Activated T-helper 1 cell treated with anti-CD3 and anti-CD28 coated beads, Interleukin-12 subunit alpha, Interleukin-12 subunit beta, Interleukin-2, Interleukin-4 antibody, amounts not matched to agents 30 ng/mL and 10 ng/mL and 1 ng/mL, durations not matched to agents 14 hours and 24 hours and 36 hours (primary cell): ENCODE measurements at places on chromosomes 16 and 17.

GRCh38 chr17:2946144-2946543 lies 117.3 kb downstream of the OR1D5 start:
- H3K27ac ChIP-seq = no peak overlapping the region
- no peak overlapping the region for H3K4me3 ChIP-seq
- peaks cover 6% of the 10 kb centered on the region for H3K27me3 ChIP-seq
- H3K4me1 ChIP-seq = peaks cover 5% of the 10 kb centered on the region
- H3K36me3 ChIP-seq = no peaks in the 10 kb centered on the region
- DNase-seq = no peak

DNA sequence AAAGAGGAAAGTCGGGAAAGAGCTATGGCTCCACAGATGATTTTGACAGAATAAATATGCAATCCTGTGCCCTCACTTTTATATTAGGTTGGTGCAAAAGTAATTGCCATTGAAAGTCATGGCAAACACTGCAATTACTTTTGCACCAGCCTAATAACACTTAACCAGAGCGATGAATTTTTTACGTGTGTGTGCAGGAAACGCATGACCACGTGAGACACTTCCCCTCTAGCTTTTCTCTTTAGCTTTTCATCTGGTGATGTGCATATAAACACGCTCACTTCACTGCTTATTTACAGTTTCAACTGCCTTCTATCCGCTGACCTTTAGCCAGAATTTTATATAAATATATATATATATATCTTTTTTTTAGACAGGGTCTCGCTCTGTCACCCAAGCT lies 216.3 kb upstream of the PSMD7 start:
- DNase-seq = no peak
- H3K36me3 ChIP-seq = no peaks in the 10 kb centered on the region
- H3K4me3 ChIP-seq = no peak overlapping the region
- H3K4me1 ChIP-seq = no peaks in the 10 kb centered on the region
- no peak overlapping the region for H3K27ac ChIP-seq

- H3K27ac ChIP-seq = peak within 1 kb of the TSS; percentile 98
- peaks cover 6% of the 10 kb centered on the region for H3K27me3 ChIP-seq
- peak within 1 kb of the TSS; percentile 96 for H3K4me3 ChIP-seq
- DNase-seq = peak; percentile 92
These were observed at the start of gene FAM234A for GRCh38 chr16:234468-235305. FAM234A (plus strand) TSS chr16:234821; CDS start chr16:254414, 19,593 bp downstream.

- no peaks in the 10 kb centered on the region for H3K27me3 ChIP-seq
- peaks cover 7% of the 10 kb centered on the region for H3K4me1 ChIP-seq
- H3K36me3 ChIP-seq = no peaks in the 10 kb centered on the region
- DNase-seq = no peak
- no peak overlapping the region for H3K4me3 ChIP-seq
These were observed 8.9 kb upstream of the HDAC5 start for GRCh38 chr17:44132275-44132821.

DNA sequence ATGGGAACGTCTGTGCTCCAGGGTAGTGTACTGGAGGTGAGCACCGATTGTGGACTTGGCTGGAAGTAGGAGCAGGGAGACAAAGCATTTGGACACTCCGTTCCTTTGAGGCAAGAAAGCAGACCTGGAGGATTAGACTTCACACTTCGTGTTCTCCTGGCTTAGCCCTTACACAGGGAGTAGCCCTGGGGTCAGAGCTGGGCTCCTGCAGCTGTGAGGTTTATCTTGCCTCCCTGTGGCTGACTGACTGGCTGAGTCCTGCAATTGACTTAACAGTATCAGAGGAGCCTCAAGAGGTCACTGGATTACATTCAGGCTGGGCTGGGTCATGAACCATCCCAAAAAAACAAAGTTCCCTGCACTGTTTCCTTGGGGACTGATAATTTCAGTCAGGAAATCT lies 37.1 kb downstream of the MPRIP start:
- no peaks in the 10 kb centered on the region for H3K27me3 ChIP-seq
- peaks cover 17% of the 10 kb centered on the region for H3K4me1 ChIP-seq
- no peak overlapping the region for H3K4me3 ChIP-seq

GRCh38 chr16:25258861-25259179 lies 1.2 kb upstream of the ZKSCAN2 start:
- H3K4me3 ChIP-seq = peak overlapping the region; percentile 91
- H3K27ac ChIP-seq = peak overlapping the region; percentile 92
- H3K36me3 ChIP-seq = peaks cover 28% of the 10 kb centered on the region
- peaks cover 2% of the 10 kb centered on the region for H3K27me3 ChIP-seq

DNA sequence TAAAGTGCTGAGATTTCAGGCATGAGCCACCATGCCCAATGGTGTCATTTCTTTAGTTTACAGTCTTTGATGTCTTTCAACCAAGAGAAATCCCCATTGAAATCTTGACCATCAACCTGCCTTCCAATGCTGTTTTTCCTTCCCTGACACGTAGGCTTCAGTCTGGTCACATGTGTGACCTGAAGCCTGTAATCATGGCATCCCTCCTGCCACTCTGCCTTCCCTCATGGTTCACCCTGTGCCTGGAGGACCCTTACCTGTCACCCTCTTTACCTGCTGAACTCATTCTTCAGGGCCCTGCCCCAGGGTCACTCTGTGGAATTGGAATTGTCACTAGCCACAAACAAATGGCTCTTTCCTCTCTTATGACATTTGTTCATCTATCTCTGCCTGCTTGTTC lies 18.1 kb upstream of the ARHGAP23 start:
- peaks cover 2% of the 10 kb centered on the region for H3K27me3 ChIP-seq
- H3K27ac ChIP-seq = no peak overlapping the region
- no peak for DNase-seq
- no peaks in the 10 kb centered on the region for H3K4me1 ChIP-seq

DNA sequence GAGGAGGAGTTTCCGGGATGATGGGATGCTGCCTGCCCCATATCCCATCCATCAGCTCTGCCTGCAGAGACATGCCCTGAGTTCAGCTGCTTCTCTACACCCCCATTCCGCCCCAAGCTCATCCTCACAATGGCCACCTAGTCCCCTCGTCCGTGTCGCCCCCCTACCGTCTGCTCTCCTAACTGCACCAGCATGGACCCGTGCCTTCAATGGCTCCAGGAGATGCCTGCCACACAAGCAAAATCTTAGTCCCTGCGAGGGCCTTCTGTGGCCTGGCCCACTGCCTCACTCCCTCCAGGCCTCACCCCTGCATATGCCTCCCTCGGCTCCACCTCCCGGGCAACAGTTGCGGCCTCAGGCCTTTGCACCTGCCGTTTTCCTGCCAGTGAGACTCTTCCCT lies 1.8 kb upstream of the TELO2 start:
- no peak for DNase-seq
- peak overlapping the region; percentile 4 for H3K4me3 ChIP-seq
- H3K27ac ChIP-seq = no peak overlapping the region
- H3K27me3 ChIP-seq = no peaks in the 10 kb centered on the region
- H3K36me3 ChIP-seq = no peaks in the 10 kb centered on the region

- H3K36me3 ChIP-seq = peaks cover 3% of the 10 kb centered on the region
- peaks cover 21% of the 10 kb centered on the region for H3K27me3 ChIP-seq
- peak overlapping the region; percentile 5 for H3K4me3 ChIP-seq
- peaks cover 43% of the 10 kb centered on the region for H3K4me1 ChIP-seq
- no peak overlapping the region for H3K27ac ChIP-seq
- no peak for DNase-seq
These were observed 115.9 kb upstream of the TNRC6C start for GRCh38 chr17:77842528-77843147.

GRCh38 chr17:59485946-59486345 lies 79.5 kb upstream of the DHX40 start:
- peaks cover 25% of the 10 kb centered on the region for H3K27me3 ChIP-seq
- H3K4me1 ChIP-seq = peaks cover 7% of the 10 kb centered on the region
- no peak overlapping the region for H3K27ac ChIP-seq
- H3K4me3 ChIP-seq = no peak overlapping the region

GRCh38 chr17:74078363-74078941 lies 125.0 kb upstream of the RPL38 start:
- DNase-seq = no peak
- no peak overlapping the region for H3K4me3 ChIP-seq
- H3K27ac ChIP-seq = no peak overlapping the region
- no peaks in the 10 kb centered on the region for H3K4me1 ChIP-seq

GRCh38 chr16:938136-938535 lies 32.6 kb downstream of the LMF1 start:
- peaks cover 15% of the 10 kb centered on the region for H3K36me3 ChIP-seq
- no peaks in the 10 kb centered on the region for H3K27me3 ChIP-seq
- H3K27ac ChIP-seq = no peak overlapping the region
- no peak for DNase-seq
- no peaks in the 10 kb centered on the region for H3K4me1 ChIP-seq

GRCh38 chr17:78933959-78934568 lies 8.9 kb upstream of the TIMP2 start:
- DNase-seq = no peak
- no peak overlapping the region for H3K4me3 ChIP-seq
- peaks cover 4% of the 10 kb centered on the region for H3K4me1 ChIP-seq
- no peaks in the 10 kb centered on the region for H3K36me3 ChIP-seq
- H3K27me3 ChIP-seq = peaks cover 3% of the 10 kb centered on the region
- no peak overlapping the region for H3K27ac ChIP-seq

DNA sequence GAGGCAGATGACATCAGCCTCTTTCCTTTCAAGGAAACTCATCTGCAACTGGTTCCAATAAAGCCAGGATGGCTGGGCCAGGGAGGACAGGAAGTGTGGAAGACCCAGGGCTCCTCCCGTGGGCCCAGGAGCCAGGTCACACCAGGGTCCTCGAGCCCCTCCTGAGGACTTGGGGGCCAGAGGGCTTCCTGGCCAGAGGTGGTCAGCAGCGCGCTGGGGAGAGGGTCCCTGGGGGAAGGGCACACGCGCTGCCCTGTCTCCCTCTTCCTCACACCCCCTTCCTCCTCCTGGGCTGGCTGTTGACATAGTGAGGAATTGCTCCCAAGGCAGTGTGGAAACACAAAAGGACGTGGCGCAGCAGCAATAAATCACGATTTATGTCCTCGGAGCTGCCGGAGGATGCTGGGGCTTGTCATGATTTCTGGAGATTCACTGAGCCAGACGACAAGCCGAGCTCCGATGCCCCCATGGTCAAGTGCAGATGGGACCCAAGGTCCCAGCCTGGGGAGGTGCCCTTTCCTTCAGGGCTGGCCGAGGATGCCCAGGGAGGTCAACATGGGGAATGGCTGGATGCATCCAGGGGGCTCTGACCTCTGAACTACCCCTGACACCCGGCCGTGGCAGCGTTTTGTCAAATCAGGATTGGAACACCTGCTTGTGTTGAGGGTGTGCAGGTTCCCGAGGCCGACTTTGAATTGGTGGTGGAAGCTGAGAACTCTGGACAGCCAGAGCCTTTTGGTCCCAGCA lies 152.6 kb downstream of the IRF8 start:
- H3K27me3 ChIP-seq = peaks cover 21% of the 10 kb centered on the region
- no peaks in the 10 kb centered on the region for H3K36me3 ChIP-seq
- H3K4me1 ChIP-seq = no peaks in the 10 kb centered on the region
- no peak overlapping the region for H3K27ac ChIP-seq

DNA sequence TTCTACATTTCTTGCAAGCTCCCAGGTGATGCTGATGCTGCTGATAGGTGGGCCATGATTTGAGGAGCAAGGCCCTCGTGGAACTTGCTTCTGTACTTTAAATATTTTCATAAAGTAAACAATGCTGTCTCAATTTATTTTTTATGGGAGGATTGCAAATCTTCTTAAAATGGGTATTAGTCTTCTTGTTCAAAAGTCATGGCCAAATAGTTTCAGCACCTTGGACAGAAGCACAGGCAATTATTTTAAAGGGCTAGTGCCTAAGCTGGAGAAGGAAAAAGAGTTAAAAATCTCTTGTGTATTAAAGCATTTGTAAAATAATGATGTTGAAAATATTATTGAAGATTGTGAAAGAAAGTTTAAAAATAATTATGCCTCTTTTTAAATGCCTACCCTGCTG lies 50.5 kb downstream of the GPR139 start:
- no peak for DNase-seq
- no peaks in the 10 kb centered on the region for H3K27me3 ChIP-seq
- H3K4me3 ChIP-seq = no peak overlapping the region

DNA sequence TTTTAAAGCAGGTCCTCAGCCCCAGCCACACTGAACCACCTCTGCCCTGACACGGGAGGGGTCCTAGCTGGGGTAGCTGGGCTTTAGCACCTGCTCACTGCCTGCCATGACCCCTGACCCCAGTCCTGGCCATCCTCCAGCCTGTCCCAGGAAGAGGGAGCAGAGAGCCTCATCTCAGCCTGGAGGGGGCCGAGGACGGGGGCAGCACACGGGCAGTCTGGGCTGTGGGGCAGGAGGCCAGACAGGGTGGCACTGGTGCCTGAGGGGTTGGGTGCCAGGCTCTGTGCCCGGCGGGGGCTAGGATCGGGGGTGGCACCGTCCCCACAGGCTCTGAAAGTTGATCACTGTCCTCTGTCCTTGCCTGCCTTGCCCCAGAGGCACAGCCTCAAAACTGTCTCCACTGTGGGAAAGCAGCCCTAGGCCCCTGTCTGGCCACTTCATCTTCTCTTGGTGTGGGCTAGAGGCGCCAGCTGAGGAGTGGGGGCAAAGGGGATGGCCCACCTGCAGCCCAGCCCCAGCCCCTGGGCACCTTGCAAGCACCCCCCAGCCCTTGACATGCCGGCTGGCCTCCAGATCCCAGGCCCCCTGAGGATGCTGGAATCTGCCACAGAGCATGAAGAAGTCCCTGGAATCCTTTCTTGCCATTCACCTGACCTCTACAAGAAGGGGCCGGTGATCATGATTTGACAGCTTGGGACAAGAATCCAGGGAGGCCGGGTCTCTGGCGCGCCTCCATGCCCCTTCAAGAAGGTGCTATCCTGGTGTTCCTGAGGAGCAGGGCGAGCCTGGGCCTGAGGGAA lies 15.7 kb downstream of the ENDOV start:
- H3K4me1 ChIP-seq = peaks cover 12% of the 10 kb centered on the region
- no peaks in the 10 kb centered on the region for H3K27me3 ChIP-seq
- no peaks in the 10 kb centered on the region for H3K36me3 ChIP-seq
- no peak overlapping the region for H3K4me3 ChIP-seq

GRCh38 chr17:45438931-45439610 lies 6.4 kb upstream of the ARHGAP27 start:
- no peak for DNase-seq
- peaks cover 6% of the 10 kb centered on the region for H3K36me3 ChIP-seq
- peaks cover 14% of the 10 kb centered on the region for H3K4me1 ChIP-seq
- H3K4me3 ChIP-seq = no peak overlapping the region
- H3K27ac ChIP-seq = no peak overlapping the region
- no peaks in the 10 kb centered on the region for H3K27me3 ChIP-seq

- no peaks in the 10 kb centered on the region for H3K4me1 ChIP-seq
- H3K27me3 ChIP-seq = peaks cover 17% of the 10 kb centered on the region
- DNase-seq = no peak
- H3K27ac ChIP-seq = no peak overlapping the region
- no peaks in the 10 kb centered on the region for H3K36me3 ChIP-seq
These were observed 69.0 kb downstream of the TBC1D16 start for GRCh38 chr17:79966681-79967080.

DNA sequence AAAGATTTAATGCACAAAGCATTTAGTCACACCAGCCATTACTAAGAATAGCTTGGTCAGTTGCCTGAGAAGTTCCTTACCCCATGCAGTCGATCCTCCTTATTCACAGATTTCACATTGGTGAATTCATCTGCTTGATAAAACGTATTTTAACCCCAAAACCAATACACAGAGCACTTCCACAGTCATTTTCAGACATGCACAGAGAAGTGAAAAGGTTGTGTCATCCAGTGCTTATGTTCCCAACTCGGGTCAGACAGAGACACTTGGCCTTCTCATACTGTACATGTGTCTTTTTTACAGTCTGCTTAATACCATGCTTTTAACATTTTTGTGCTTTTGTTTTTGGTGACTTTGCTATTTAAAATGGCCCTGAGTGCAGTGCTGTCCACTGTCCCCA lies 219.7 kb downstream of the SPECC1 start:
- no peak overlapping the region for H3K27ac ChIP-seq
- H3K4me1 ChIP-seq = peaks cover 27% of the 10 kb centered on the region
- H3K27me3 ChIP-seq = peaks cover 2% of the 10 kb centered on the region
- H3K4me3 ChIP-seq = no peak overlapping the region
- H3K36me3 ChIP-seq = no peaks in the 10 kb centered on the region
